ENCODE measurements at places on chromosomes 16 and 17.

GRCh38 chr17:49214676-49215360, 4.3 kb downstream of the ABI3 start:
- DNase-seq, result no peak

- DNase-seq, result no peak
These were observed 18.5 kb downstream of the EFCAB3 start for GRCh38 chr17:62398891-62399290.

- peak; percentile 78 for DNase-seq
These were observed 47.7 kb downstream of the BEAN1 start for GRCh38 chr16:66474750-66475199.

DNA sequence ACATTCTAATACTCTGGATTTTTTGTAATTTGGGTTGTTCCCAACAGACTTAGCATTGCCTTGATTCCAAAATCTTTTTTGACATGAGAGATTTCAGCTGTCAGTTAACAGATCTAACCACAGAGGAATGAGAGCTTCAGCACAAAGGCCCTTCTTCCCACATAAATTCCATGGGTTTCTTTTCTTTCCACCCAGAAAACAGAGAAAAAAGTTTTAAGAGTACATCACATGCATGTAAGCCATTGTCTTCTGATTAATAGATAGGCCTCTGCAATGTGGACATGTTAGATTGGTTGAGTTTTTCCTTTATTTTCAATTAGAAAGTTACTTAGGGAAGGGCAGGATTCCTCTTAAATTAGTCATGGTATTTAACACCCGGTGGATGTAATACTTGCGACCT, 939 bp downstream of the MYH8 start:
- DNase-seq, result no peak

GRCh38 chr17:60902399-60902798, 224.7 kb downstream of the BCAS3 start:
- no peak for DNase-seq

- DNase-seq, result no peak
These were observed 10.4 kb downstream of the ZNF652 start for GRCh38 chr17:49351572-49352140.

DNA sequence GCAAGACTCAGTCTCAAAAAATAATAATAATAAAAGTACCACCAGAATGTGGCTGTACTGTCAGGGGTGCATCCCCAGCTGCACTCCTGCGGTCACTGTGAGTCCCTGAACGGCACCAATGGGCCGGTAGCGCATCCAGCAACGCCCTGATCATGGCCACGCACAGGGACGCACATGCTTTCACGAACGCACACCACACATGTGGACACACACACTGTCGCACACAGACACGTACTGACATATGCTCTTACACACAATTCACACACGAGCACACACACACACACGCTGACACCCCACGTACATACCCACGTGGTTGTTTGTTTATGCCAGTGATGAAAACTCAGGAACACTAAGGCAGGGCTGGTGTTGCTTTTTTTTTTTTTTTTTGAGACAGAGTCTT, 21.8 kb downstream of the DOC2B start:
- no peak for DNase-seq

DNA sequence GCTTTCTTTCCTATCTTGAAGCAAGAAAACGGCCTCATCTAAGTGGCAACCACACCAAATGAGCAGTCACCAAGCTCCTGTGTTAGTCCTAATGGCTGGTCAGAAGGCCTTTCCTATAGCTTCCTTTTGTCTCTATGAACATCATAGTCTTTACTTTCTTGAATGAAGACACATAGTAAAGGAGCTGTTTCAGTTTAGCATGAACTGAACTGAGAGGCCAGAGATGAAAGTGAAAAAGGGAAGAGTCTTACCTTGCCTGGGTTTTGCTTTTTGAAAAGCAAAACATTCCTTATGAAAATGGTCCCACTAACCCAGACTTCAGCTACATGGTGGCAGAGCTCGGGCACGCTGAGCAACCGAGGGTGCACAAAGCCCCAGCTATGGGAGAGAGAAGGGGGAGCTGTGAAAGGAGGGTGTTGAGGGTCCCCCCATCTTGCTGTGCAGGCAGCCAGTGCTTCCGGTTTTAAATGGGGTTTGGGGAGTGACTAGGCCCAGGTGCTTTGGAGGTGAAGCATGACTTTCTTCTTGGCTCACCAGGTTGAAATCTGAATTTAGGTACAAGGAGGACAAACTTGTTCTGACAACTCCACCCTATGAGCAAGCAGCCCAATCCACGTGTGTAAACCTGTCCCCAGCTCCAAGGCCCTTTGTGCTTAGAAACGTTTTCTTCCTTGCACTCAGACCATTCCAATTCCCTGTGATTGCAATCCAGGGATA, 9.1 kb upstream of the PSMC3IP start:
- no peak for DNase-seq
